ENCODE measurements at places on chromosomes 7 and 10.

DNA sequence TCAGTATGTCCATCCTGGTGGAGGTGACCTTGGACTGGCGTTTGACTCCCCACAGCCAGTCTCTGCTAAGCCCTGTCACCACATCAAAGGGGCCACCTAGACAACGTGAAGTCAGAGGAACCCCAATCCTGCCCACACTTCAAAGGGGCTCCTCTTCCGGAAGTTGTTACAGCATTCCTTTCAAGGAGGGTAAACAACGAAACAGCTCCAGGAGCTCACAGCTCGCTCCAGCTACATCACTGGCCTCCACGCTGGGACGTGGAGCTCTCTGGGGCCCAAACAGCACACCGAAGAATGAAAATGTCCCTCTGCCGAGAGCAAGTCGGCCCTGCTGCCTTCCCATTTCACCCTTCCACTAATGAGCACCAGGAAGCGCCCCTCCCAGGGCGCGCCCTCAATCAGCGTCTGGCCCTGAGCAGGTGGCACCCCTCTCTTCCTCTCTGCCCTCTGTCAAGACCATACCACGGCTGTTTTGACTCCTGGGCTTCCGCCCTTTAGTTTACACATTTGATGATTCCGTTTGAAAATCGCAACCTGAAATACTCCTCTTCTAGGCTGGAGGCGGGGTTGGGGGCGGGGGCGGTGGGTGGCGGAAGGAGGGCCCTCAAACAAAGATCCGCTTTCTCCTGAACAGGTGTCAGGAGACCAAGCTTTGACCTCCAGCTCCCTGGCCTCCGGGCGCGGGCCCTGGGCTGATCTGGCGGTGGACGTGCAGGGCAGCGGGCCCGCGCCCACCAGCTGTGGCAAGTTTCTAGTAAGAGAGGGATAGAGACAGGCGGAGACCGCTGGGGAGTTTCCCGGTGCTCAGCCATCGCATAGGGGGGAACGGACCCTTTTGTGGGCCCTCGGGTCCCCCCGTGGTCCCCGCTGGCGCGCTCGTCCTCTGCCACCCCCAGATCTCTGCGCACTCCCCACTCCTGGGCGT is 53.1 kb upstream of the KDM7A start:
- DNase-seq, result peak; percentile 61

- no peak for DNase-seq
Observed at GRCh38 chr7:455110-455928, 64.3 kb downstream of the PDGFA start.

- no peak for DNase-seq
Observed at GRCh38 chr7:68291710-68292109, 1295.1 kb downstream of the TYW1 start.

GRCh38 chr7:152851326-152851725 is 91.8 kb downstream of the ACTR3B start:
- DNase-seq, result no peak

- no peak for DNase-seq
Observed at GRCh38 chr10:126544565-126544964, 125.9 kb downstream of the C10orf90 start.

DNA sequence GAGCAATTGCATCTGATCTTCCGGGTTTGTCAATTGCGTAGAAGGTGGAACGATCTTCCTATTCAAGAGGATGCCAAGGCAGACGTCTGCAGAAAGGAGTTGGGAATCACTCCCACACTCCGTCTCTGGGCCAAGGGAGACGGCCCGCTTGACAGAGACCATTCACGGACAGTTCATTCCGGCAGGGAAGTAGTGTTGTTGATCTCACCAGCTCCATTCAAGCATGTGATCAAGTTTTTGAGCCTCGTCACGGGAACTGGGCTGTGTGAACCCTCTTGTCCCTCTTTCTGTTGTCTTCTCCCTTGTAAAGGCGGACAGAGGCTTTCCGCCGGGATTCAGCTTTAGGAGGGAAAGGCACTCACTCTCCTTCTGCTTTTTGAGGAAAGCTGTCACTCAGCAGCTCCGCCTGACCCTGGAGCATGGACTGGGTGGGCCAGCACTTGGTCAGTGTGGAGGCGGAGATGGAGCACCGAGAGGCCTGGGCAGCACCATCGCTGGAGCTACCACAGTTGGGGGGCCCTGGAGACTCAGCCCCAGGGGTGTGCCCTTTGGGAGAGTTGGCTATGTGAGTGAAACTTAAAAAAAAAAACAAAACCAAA is 44.9 kb downstream of the SPDYE5 start:
- DNase-seq, result no peak

- no peak for DNase-seq
Observed at GRCh38 chr10:88216976-88217375, 353.6 kb downstream of the PTEN start.

- no peak for DNase-seq
Observed at GRCh38 chr10:104546756-104547155, 94.3 kb upstream of the SORCS3 start.

DNA sequence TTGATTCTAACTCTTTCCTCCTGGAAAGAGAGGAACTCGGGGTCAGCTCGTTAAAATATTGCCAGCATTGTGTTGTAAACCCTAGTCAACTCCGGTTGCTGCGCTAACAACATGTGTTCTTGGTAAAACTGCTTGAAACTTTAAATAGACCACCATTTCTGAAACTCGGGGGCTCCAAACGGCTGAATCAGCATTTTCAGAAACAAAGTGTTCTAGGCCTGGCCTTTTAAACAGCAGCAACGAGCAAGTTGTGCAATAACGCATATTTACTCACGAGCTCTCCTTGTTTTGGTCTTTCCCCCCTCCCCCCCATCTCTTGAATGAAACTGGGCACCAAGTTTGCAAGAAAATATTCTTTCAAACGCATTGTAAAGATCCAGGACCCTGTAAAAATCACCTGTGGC is 9.2 kb upstream of the GRB10 start:
- DNase-seq, result no peak

GRCh38 chr10:24784061-24784460 is 60.4 kb upstream of the ARHGAP21 start:
- no peak for DNase-seq

- no peak for DNase-seq
Observed at GRCh38 chr7:123096976-123097375, 101.5 kb upstream of the TAS2R16 start.

GRCh38 chr7:25239888-25240287 is 11.6 kb upstream of the NPVF start:
- no peak for DNase-seq

DNA sequence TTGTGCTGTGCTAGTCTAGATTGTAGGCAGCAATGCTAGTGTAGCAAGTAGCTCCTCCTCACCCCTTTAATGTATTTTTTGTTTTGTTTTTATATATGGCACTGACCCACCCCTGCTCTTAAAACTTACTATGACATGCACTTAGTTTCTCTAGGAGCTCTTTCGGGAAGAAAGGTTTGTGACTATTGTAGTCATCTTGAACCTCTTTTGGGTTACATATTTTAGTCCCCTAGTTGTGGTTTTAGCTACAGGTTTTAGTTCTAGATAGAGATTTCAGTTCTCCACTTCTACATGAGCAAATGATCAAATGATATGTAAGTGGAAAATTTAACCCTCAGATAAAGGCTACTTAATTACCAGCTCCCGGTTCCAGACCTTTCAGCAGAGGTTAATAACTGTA is 14.9 kb downstream of the MINPP1 start:
- DNase-seq, result no peak

- DNase-seq, result no peak
Observed at GRCh38 chr10:96188421-96188820, 58.3 kb downstream of the ZNF518A start.

DNA sequence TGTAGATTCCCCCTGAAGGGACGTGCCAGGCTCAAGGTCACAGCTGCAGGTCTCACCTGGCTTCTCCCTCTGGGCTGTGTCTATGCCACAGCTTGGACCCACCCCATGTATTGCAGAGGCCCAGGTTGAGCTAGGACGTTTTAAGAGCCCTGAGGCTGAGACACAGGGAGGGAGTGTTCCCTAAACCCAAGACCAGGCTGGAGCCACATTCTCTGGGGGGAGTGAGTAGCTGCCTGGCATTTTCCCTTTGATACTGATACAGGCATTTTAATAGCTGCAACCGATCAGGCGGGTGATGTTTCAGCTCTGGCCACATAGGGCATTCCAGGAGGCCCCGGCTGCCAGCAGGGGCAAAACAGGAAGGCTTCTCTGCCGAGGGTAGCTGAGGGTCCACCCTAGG is 13.4 kb downstream of the COL13A1 start:
- no peak for DNase-seq

GRCh38 chr10:1162481-1163203 is 106.5 kb downstream of the WDR37 start:
- no peak for DNase-seq

GRCh38 chr7:45108863-45109262 is 2.6 kb downstream of the TBRG4 start:
- no peak for DNase-seq

GRCh38 chr7:107785170-107785569 is 17.9 kb downstream of the SLC26A3 start:
- DNase-seq, result no peak

DNA sequence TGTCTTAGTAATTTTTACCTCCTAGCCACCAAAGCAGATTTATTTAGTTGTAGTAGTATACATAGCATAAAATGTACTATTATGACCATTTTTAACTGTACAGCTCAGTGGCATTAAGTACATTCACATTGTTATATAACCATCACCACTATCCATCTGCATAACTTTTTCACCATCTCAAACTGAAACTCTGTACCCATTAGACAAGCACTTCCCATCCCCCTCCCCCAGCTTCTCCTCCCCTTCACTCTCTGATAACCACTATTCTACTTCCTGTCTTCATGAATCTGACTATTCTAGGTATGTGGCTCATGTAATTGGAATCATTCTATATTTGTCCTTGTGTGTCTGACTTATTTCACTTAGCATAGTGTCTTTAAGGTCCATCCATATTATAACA is 71.9 kb downstream of the MRPL32 start:
- DNase-seq, result no peak

DNA sequence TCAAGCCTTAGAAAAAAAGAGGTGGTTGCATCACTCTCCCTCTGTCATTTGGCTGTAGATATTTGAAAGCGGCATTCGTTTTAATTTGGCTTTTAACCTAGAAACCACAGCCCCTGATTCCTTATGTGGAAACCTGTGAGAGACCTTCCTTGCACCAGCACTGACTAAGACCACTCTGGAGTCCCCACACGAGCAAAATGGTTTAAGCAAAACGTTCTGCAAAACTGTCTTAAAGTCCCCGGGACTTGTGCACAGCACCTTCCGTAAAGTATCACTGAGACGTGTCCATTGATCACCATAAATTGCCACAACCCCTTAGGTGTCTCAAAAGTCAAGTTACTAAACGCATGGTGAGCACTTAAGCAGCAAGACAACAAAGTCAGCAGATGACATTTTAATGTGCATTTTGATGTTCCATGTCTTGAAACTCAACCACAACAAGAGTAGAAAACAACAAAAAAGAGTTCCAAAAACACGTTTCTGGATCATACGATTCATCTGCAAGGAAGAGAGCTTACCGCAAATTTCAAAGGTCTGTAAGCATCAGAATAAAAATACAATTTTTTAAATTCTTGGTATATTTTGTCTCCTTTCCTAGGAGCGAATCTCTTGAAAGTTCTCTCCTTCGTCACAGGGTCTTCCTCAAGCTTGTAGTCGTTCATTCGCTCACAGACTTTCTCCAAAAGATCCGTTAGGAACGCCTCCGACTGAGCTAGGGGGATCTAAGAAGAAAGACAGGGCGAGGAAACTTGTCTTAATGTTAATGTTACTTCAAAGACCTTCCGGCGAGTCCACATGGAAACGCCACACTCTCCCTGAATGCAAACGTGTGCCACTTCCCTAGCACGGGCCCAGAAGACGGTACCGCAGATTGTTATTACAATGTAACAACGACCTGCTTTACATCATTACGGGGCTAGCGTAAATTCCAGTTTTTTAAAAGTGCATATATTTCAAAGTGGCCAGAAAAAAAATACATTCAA is 37.7 kb downstream of the CNPY1 start:
- no peak for DNase-seq

- no peak for DNase-seq
Observed at GRCh38 chr7:111180338-111180737, 89.4 kb downstream of the LRRN3 start.

DNA sequence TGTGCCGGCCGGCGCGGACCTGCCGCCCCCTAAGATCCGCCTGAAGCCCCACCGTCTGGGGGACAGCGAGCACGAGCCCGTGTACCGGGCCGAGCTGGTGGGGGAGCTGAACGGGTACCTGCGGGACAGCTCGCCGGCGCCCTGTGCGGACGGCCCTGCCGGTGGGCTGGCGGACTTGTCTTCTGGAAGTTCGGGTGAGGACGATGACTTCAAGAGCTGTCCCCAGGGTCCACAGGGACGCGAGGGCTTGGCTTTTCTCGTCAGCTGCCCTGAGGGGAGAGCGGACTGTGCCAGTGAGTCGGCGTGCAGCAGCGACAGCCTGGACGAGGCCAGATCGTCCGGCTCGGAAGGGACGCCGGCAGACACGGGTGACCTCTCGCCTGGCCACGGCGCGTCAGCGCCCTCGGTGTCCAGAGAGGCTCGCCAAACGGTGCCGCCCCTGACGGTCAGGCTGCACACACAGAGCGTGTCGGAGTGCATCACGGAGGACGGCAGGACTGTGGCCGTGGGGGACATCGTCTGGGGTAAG is 8.5 kb downstream of the PWWP2B start:
- DNase-seq, result no peak

DNA sequence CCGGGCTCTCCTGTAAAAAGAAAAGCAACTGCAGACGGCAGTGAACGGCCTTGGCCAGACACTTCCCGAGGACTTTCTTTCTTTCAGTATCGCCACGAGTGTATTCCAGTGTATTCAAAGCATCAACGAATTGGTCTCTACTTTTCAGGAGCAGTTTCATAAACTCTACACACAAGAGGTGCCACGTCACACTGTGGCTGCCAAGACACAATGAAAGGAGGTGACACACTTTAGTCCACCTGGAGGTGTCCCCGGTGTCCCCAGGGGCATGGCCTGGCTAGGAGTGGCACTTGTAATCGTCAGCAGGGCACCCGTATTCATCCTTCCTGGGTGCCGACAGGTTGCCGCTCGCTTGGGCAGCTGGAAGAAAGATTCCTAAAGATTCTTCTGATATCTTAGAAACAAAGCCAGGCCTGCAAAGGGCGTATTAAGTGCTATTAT is 5.0 kb downstream of the TNS3 start:
- no peak for DNase-seq

GRCh38 chr10:59033622-59034021 is 142.8 kb upstream of the PHYHIPL start:
- no peak for DNase-seq

GRCh38 chr7:25218191-25218590 is 10.1 kb downstream of the NPVF start:
- DNase-seq, result no peak

DNA sequence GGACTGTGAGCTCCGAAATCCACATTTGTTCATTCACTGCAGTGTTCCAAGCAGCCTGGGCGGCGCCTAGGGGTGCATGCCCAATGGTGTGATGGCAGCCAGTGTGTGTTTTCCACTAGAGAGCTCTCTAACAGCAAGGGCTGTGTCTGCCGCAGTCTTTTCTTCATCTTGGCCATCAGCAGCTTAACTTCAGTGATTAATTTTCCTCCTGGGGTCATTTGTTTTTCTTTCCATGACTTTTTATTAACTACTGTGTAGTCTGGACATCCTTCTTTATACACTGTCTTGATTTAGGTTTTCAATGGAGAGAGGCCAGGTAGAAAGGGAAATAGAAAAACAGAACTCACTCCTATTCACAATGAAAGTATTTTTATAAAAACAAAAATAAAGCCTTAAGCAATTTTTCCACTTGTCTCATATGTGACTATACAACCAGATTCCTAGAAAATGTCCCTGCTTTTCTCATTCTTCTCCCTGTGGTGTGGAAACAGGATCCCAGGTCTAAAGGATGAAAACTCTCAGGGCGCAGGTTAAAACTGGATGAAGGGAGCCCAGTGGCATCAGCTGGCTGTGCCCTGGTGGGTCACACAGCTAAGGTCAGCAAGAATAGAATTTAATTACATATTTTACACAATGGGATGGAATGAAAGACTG is 176.8 kb downstream of the PKD1L1 start:
- no peak for DNase-seq
